T1000 (cell line): ENCODE measurements at places on chromosomes 4 and X.

GRCh38 chr4:19806865-19807264, 444.8 kb upstream of the SLIT2 start:
- no peak for DNase-seq

- DNase-seq = no peak
These were observed 529 bp upstream of the CITED1 start for GRCh38 chrX:72306085-72306801.

GRCh38 chr4:13248621-13249298, 235.4 kb downstream of the RAB28 start:
- DNase-seq = no peak

DNA sequence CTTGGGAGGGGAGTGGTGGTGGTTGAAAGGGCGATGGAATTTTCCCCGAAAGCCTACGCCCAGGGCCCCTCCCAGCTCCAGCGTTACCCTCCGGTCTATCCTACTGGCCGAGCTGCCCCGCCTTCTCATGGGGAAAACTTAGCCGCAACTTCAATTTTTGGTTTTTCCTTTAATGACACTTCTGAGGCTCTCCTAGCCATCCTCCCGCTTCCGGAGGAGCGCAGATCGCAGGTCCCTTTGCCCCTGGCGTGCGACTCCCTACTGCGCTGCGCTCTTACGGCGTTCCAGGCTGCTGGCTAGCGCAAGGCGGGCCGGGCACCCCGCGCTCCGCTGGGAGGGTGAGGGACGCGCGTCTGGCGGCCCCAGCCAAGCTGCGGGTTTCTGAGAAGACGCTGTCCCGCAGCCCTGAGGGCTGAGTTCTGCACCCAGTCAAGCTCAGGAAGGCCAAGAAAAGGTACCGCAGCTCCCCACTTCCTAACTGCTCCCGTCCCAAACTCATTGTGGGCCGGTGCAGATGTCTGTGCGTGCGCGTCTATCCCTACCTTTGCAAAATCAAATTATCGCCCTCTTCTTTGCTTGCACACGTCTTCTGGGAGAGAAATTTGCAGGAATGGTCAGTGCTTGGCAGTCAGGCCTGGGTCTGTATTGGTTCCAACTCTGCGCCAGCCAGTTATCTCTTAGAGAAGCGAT, 533 bp downstream of the IL15 start:
- no peak for DNase-seq

GRCh38 chr4:123555233-123555806, 158.7 kb downstream of the SPRY1 start:
- DNase-seq = no peak

DNA sequence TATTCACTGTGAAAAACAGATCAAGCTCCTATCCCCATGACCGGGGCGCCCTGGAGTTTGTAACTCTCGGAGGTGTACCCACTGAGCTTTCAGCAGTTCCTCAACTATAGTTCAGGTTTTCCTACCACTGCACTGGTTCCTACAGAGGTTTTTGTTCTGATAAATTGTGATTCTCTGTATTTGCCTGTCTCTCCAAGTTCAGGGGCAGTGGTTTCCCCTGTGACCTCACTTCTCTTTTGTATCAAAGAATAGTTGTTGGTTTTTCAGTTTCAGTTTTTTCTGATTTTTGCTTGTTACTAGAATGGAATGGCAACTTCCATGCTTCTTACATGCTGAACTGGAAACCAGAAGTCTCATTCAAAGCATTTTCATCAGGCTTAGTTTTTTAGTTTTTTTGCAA, 56.8 kb upstream of the PLS3 start:
- DNase-seq = no peak
